ENCODE measurements at places on chromosomes 7 and 10.

GRCh38 chr10:77006836-77007511 is 630.6 kb downstream of the KCNMA1 start:
- H3K27me3 ChIP-seq = no peaks in the 10 kb centered on the region
- no peaks in the 10 kb centered on the region for H3K36me3 ChIP-seq
- H3K4me3 ChIP-seq = no peak overlapping the region
- H3K4me1 ChIP-seq = peaks cover 6% of the 10 kb centered on the region
- H3K27ac ChIP-seq = no peak overlapping the region

- no peaks in the 10 kb centered on the region for H3K27me3 ChIP-seq
- no peak overlapping the region for H3K27ac ChIP-seq
- no peak for DNase-seq
- no peaks in the 10 kb centered on the region for H3K4me1 ChIP-seq
Measured at GRCh38 chr10:83725567-83725966, 413.7 kb upstream of the GHITM start.

GRCh38 chr7:83546586-83546985 is 102.4 kb downstream of the SEMA3E start:
- H3K4me1 ChIP-seq = no peaks in the 10 kb centered on the region
- H3K27me3 ChIP-seq = no peaks in the 10 kb centered on the region
- no peaks in the 10 kb centered on the region for H3K36me3 ChIP-seq
- H3K27ac ChIP-seq = no peak overlapping the region

- H3K36me3 ChIP-seq = no peaks in the 10 kb centered on the region
- no peak for DNase-seq
- H3K4me3 ChIP-seq = no peak overlapping the region
- peak overlapping the region; percentile 78 for H3K27ac ChIP-seq
Measured at GRCh38 chr10:71980181-71981014, 16.2 kb downstream of the CHST3 start.

- no peak for DNase-seq
- H3K27ac ChIP-seq = no peak overlapping the region
- peaks cover 15% of the 10 kb centered on the region for H3K36me3 ChIP-seq
- no peaks in the 10 kb centered on the region for H3K4me1 ChIP-seq
- H3K27me3 ChIP-seq = no peaks in the 10 kb centered on the region
- no peak overlapping the region for H3K4me3 ChIP-seq
Measured at GRCh38 chr10:68684413-68684812, 36.6 kb upstream of the CCAR1 start.

GRCh38 chr10:77504196-77504872 is 133.3 kb downstream of the KCNMA1 start:
- H3K4me3 ChIP-seq = no peak overlapping the region
- no peaks in the 10 kb centered on the region for H3K27me3 ChIP-seq
- H3K27ac ChIP-seq = no peak overlapping the region
- H3K36me3 ChIP-seq = no peaks in the 10 kb centered on the region
- no peak for DNase-seq

DNA sequence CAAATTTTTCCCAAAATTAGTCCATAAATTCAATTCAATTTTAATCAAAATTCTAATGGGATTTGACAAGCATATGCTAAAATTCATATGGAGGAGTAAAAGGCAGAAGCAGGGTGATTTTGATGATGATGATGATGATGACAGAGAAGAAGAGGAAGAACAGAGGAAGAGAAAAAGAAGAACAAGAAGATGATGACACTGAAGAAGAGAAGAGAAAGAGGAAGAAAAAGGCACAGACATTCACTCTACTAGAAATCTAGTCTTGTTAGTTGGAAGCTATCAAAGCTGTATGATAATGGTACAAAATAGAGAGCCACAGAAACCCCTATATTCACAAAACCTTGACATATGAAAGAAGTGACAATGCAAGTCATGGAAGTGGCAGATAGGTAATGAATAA is 157.9 kb downstream of the ELMO1 start:
- no peak overlapping the region for H3K4me3 ChIP-seq
- no peaks in the 10 kb centered on the region for H3K36me3 ChIP-seq
- H3K27ac ChIP-seq = no peak overlapping the region
- H3K27me3 ChIP-seq = no peaks in the 10 kb centered on the region
- DNase-seq = no peak

- DNase-seq = no peak
- no peak overlapping the region for H3K27ac ChIP-seq
- no peak overlapping the region for H3K4me3 ChIP-seq
- H3K36me3 ChIP-seq = no peaks in the 10 kb centered on the region
- H3K27me3 ChIP-seq = no peaks in the 10 kb centered on the region
Measured at GRCh38 chr10:102312683-102313082, 67.4 kb downstream of the GBF1 start.

DNA sequence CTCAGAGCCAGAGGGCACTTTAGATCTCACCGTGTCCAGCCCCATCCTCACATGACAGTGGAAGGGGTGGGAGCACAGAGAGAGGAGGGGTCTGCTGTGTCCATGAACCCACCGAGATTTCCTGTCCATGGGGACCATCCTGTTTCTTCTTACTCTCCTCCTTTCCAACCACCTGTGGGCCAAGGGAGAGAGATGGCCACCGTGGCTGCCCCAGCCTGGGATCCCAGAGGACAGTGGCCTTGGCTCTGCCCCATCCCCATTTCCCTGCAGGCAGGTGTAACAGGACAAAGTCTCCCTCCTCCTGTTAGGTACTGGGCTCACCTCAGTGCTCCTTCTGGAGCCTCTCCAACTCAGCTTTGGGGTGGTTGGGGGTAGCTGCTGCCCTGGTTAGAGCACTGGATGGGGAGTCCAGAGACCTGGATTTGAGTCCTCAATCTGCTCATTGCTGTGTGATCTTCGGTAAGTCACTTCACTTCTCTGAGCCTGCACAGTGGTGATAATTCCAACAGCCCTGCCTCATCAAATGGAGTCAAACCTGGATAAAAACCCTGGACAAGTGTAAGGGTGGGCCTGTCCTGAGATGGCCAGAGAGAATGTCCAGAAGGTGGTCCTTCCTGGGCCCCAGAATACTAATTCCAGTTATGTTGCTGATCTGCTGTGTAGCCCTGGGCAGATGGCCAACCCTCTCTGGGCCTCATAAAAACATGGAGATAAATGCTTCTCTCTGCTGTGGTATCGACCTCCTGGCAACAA is 17.8 kb upstream of the PCBD1 start:
- no peak for DNase-seq
- H3K27ac ChIP-seq = no peak overlapping the region
- no peak overlapping the region for H3K4me3 ChIP-seq
- H3K36me3 ChIP-seq = no peaks in the 10 kb centered on the region

DNA sequence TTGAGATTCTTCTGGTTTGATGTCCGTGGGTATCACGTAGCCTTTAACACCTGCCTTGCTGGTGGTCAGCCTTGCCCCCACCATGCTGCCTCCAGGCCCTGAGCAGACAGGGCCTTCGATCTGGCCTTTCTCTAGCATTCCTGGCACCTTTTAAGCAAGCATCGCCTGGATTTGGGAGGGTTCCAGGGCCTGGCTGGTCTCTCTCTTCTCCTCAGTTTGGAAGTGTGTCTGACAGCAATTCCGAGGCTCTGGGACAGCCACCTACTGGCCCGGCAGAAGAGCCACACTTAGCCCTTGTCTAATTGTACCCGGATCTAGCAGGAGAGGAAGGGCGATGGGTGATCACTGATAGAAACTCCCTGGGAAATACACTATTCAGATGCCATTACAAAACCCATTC is 441.3 kb upstream of the MKI67 start:
- no peaks in the 10 kb centered on the region for H3K36me3 ChIP-seq
- no peak overlapping the region for H3K27ac ChIP-seq
- no peak for DNase-seq
- H3K27me3 ChIP-seq = no peaks in the 10 kb centered on the region
